Pulmonary artery endothelial cell (primary cell): ENCODE measurements at places on chromosomes 2 and 18.

DNA sequence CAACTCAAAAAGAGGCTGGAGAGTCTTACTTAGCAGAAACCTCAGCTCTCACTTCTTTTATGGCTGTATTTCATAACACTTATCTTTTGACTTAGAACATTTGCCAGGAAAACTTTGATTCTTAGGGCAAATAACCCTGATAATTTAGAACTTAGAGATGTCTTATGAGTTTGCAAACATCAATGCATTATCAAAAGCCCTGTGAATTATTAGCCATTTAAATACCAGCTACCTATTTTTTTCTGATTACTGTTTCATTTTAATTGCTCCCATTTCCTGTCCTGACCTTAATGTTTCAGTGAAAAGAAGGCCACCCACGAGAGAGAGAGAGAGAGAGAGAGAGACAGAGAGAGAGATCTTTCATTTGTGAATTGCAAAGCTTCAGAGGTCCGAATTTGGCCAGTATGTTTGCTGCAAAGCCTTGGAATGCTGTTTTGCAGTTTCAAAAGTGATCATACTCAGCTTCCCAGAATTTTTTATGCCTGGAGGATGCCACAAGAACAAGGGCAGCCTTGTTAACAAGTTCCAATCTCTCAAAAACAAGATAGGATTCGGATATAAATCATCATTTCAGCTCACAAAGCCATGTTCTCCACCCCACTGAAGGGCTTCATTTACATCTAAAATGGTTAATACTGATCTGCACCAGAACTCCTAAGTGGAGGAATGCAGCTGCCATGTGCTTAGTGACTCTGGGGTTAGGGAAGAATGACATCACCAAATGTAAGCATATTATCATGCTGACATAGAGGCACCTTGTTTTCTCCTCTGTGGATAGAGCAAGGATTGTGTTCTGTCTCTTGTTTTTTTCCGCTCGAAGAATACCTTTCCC lies 478.2 kb downstream of the ARHGAP15 start:
- no peak for DNase-seq

- DNase-seq, result no peak
Measured at GRCh38 chr2:207914716-207915115, 110.6 kb downstream of the PLEKHM3 start.

DNA sequence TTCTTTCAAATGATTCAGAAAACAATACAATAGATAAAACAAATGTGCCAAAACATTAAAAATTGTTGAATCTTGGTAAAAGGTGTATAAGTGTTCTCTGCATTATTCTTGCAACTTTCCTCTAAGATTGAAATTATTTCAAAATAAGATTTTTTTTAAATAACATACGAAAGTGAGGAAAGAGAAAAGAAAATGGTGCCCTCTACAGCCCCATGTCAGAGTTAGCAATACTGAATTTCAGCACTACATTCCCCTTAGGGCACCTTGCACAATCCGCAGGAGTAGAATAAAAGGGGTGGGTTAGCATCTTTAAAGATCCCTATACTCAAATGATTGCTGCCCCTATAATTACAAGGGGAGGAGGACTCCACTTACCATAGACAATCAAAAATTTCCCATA lies 433.7 kb downstream of the BCL11A start:
- no peak for DNase-seq

DNA sequence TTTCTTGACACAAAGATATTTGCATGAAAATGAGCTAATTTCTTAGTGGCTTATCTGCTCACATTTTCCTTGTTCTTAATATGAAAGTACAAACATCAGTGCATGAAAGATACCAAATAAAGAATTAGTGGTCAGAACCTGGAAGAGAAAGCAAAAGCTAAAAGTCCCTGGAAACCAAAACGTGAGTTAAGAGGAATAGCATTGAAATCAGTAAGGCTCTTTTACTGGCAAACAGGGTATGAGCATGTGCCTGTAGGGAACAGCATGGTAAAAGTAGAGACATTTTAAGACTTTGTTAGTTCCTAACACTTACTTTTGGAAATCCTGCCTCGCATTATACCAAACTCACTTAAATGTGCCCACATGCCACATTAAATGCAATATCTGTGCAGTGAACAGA lies 31.9 kb upstream of the CWC22 start:
- DNase-seq, result no peak

DNA sequence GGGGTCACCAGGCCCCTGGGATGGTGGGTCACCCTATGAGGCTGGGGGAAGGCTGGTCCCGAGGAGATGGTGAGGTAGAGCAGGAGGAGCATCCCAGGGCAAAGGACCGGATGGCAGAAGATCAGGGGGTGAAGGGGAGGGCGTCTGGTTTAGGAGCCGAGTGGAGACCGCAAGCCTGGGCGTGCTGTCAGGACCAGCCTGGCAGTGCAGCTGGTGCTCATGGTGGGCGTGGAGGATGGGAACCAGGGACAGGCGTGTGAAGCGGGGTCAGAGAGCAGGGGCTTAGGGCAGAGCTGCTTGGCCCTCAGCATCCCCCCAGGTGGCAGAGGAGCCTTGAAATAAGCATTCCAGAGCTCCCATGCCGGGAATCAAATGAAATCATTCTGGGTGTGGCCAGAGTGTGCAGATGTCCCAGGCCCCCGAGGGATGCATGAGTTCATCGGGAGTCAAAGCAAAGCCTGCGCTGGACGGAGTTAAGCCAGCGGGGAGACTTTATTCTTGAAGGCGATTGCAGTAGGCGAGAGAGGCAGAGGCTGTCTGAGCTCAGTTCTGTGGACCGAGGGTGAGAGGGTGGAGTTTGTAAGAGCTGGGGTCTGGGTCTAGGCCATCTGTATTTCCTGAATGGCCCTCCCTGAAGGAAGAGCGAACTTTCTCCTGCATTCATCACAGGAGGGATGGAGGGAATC lies 33.1 kb upstream of the MBP start:
- DNase-seq, result no peak

DNA sequence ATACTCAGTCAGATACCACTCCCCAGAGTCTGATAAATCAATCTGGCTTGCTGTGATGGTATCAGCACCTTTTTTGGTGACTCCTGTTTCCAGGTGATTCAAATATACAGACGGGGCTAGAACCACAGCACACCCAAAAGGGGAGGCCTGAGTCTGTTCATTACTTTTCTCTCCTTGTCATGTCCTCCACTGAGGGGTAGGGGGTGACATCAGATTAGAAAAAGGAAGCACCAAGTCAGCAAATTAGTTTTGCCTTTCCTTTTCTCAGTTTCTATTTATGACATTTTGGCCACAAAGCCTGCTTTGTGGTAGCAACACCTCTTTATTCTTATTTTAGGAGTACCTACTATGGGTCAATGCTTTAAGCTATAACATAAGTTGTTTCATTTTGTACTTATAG lies 127.4 kb downstream of the CCDC102B start:
- no peak for DNase-seq

- DNase-seq, result no peak
Measured at GRCh38 chr18:57270156-57270555, 82.2 kb upstream of the ST8SIA3 start.

GRCh38 chr2:145065342-145065741 lies 545.4 kb upstream of the ZEB2 start:
- DNase-seq, result no peak

- DNase-seq, result no peak
Measured at GRCh38 chr2:238682536-238682935, 165.3 kb upstream of the TWIST2 start.

GRCh38 chr18:4391859-4392258 lies 63.2 kb downstream of the DLGAP1 start:
- DNase-seq, result no peak

- DNase-seq, result no peak
Measured at GRCh38 chr2:96402591-96402990, 67.0 kb downstream of the NCAPH start.

DNA sequence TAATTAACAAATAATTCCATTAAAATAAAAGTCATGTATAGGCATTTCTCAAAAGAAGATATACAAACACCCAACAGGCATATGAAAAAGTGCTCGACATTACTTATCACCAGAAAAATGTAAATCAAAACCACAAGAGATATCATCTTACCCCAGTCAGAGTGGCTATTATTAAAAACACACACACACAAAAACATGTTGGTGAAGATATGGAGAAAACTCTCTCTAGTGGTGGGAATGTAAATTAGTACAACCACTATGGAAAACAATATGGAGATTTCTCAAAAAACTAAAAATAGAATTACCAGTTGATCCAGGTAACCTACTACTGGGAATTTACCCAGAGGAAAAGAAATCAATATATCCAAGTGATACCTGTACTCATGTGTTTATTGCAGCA lies 966.3 kb upstream of the POU3F3 start:
- no peak for DNase-seq

DNA sequence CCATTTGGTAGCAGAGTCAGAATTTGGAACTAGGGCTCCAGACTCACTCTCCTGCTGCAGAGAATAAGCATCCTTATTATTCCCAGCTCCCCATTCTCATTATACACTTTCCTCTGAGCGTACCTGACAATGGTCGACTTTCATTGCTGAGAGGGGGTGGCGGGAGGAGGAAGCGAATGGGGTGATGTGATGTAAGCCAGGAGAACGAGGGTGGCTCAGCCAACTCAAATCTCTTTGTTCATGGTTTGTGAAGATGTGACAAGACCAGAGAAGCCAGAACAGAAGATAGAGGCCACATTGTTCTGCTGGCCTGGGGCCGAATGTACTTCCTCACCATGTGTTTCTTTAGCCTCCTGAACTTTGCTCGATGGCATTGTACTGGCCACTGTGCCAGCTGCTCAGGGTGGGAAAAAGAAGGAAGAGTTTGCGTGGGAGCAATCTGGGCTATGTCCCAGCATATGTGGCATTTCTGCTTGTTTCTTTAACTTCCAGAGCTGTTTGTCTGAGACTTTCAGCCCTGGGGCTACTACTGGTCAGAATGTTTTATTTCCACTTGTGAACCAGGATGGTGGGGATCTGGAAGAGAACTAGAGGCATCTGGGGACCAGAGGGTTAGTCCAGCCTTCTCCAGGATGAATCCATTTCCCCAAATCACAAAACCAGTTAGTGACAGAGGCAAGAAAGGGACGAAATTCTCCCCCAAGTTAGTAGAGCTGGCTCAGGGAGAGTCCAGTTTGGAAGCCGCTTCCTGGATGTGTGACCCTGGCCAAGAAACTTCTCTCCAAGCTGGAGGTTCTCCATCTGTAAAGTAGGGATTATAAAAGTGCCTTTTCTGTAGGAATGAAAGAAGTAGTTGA lies 62.6 kb downstream of the MOGAT1 start:
- DNase-seq, result no peak

DNA sequence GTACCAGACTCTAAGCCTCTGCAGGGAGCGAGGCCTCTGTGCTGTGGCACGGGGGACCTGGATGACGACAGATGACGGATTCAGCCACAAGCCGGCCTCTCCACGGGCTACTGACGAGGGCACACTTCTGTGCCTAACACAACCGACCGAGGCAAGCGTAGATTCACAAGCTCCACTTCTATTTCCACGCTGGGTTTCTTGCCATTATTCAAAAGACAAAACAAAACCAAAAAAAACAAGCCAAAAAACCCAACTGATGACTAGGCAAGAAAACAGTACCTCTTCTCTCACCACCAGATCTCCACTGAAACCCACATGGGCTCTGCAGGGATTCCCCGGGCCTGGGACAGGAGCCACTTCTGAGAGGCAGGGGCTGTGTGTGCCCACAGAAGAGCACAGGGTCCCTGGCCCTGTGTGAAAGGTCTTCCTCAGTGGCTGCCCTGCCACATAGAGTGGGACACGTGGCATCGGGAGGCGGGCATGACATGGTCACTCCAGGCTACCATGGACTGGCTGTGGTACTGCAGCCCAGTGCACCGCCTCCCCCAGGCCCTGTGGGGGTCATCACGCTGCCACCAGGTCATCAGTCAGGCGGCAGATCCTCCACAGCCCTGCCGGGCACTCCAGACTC lies 254.7 kb downstream of the HDAC4 start:
- no peak for DNase-seq

DNA sequence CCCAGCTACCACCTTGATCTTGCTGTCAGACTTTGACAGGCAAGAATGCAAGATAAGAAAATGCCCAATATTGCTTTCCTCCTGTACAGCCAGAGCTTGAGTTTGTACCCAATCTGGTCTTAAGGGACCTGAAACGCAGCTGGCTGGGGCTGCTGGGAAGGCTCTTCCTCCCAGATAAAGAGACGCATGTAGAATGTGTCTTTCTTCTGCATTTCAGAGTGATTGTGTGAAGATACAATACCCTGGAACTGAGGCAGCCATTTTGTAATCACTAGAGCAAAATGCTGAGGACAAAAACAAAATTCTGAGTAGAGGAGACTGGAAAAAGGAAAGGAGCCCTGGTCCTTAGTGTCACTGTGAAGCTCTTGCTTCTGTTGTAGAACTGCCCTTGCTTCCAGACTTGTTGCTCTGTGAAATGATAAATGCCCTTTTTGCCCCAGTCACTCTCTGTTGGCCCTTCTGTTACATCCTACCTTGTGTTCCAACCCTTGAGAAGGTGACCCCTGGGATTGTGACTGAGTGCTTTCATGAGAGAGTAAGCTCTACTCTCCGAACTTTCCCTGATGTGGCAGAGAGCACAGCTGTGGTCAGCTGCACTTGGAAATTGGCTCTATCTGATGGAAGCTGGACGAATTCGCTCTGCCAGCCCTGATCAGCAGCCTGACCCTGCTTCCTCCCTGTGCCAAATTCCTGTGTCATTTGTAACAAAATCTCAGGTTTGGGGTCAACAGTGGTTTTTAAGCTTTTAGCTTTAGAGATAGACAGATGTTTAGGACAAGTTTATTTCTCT lies 137.4 kb upstream of the RBMS1 start:
- DNase-seq, result no peak

DNA sequence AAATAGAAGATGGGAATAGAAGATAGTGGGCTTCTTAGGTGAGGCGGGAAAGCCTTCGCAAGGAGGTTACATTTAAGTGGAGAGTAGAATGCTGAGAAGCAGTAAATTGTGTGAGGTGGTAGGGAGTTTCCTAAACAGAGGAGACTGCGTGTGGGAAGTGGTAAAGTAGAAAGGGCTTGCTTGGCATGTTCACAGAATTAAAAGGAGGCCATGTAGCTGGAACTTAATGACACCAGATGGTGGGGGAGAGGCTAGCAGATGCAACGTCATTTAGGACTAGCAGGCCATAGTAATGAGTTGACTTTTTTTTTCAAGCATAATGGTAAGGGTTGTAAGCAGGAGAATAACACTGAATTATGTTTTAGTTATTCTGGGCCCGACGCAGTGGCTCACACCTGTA lies 13.0 kb upstream of the RTN4 start:
- DNase-seq, result no peak

GRCh38 chr18:62098960-62099359 lies 87.9 kb downstream of the PIGN start:
- no peak for DNase-seq

GRCh38 chr2:226855787-226856186 lies 19.9 kb downstream of the RHBDD1 start:
- DNase-seq, result no peak

GRCh38 chr2:147636886-147637285 lies 207.9 kb upstream of the ACVR2A start:
- no peak for DNase-seq

DNA sequence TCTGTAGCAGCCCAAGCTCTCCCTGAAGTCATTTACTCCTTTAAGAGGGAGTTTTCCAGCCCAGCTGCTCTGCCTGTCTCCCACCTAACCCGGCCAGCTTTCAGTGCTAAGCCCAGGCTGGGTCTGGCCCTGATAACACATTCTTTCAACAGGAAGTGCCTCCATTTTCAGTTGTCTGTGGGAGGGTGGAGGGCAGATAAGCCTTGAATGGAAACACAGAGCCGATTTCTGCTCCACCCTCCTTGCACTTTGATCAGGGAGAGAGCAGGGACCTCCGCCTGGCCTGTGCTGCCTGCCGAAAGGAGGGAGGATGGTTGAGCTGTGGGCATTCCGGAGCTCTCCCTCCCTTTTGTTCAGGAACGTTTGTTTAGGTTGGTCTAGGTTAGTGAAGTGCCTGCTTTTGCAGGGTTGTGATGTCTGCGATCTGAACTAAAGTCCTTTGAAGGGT lies 24.8 kb downstream of the GATA6 start:
- DNase-seq, result no peak
